ENCODE measurements at places on chromosomes 1 and 21.

- no peak for DNase-seq
Measured at GRCh38 chr1:30283199-30283962, 440.0 kb downstream of the MATN1 start.

DNA sequence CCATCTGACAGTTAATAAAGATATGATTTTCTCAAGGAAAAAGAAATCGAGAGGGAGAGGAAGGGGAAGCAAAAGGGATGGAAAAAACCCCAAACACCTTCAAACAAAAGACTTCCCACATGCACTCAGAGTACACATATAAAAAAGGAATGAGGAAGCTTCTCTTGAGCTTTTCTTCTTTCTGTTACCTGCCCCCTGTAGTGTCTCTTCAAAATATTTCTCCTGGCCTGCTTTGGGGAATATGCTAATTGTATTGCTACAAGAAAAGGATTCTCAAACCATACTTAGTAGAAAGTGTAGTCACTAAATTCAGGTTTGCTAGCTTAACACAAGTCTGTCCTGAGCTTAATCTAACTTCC, 58.7 kb downstream of the KIF14 start:
- no peak for DNase-seq

- no peak for DNase-seq
Measured at GRCh38 chr1:205676597-205676996, 3.7 kb downstream of the SLC45A3 start.

GRCh38 chr1:203871114-203871880, 9.9 kb downstream of the SNRPE start:
- DNase-seq, result no peak

DNA sequence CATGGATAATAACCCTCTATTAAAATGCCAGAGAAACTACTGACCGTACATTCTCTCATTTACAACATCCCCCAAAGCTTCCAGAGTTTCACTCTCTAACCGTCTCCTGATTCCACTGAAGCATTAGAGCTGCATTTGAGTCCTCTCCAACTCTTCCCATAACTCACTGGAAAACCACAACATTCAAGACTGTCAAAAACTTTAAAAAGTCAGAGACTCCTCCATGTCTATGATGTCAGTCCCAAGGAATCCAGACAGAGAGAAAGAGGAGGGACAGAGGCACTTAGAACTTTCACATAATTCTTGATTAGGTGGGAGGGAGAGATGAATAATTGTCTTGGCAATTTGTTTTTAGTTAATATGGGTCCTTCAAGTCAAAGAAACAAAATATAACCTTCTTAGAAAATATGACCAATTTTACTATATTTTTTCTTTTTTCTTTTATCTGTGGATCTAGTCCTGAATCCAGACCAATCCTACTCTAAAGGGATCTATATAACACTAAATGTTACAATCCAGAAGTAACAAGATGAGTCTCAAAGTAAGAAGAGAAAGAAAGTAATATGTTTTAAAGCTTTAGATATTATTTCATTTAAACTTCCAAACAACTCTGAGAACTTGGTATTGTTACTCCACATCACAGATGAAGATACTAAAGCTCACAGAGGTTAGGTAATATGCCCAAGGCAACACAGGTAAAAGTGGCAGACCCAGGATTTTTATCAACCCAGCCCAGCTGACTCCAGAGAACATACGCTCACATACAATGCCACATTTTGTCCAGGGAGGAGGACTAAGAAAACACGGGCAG, 23.8 kb downstream of the OTUD7B start:
- DNase-seq, result no peak
